ENCODE measurements at places on chromosomes 1 and 21.

- DNase-seq: no peak
These were observed 51.7 kb downstream of the SKI start for GRCh38 chr1:2279817-2280216.

DNA sequence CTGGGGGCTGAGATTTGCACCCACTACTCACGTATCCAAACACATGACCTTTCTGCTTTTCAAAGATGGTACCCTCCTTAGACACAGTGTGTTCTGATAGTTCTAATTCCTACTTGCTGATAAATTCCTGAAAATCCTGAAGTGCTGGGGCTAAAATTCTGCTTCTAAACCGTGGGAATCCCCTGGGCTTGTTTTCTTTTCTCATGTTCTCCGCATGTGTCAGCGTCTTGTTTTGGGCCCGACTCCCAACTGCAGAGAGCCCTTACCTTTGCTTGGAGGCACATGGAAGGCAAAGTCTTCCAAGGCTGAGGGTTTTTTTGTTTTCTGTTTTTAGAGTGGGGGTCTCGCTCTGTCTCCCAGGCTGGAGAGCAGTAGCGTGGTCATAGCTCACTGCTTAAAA is 27.2 kb downstream of the PSMG1 start:
- no peak for DNase-seq

- DNase-seq: peak; percentile 21
These were observed 28.3 kb downstream of the VANGL2 start for GRCh38 chr1:160428655-160429054.

GRCh38 chr1:164801246-164801731 is 242.3 kb downstream of the PBX1 start:
- no peak for DNase-seq

- DNase-seq: no peak
These were observed 404.0 kb upstream of the NFIA start for GRCh38 chr1:60678391-60678790.

- no peak for DNase-seq
These were observed 8.3 kb downstream of the MROH7 start for GRCh38 chr1:54649921-54650320.

DNA sequence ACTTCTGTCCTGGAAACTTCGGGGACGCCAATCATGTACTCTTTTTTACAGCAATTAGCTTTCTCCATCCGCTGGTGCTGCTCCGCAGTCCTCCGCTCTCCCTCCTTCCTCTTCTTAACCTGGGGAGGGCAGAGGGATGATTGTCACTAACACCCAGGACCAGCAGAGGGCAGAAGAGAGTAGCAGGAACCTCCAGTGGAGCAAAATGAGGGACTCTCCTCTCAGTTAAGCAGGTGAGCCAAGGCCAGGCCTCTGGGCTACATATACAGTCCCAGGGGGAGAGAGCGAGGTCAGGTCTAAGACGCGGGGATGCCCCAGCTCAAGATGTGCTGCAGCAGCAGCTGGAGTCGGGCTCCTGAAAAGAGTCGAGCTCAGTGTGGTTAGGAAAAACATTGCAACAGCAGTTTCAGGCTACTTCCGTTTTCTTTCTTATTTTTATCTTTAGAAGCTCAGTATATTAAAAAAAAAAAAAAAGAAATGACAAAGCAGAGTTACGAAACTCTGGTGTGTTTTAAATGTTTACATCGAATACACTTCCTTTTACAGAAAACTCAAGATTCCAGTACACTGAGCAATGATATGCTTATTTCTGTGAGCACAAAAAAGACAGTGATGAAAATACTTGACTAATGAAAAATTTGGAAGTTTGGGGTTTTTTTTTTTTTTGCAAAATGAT is 25.7 kb upstream of the NLRP3 start:
- peak; percentile 88 for DNase-seq

DNA sequence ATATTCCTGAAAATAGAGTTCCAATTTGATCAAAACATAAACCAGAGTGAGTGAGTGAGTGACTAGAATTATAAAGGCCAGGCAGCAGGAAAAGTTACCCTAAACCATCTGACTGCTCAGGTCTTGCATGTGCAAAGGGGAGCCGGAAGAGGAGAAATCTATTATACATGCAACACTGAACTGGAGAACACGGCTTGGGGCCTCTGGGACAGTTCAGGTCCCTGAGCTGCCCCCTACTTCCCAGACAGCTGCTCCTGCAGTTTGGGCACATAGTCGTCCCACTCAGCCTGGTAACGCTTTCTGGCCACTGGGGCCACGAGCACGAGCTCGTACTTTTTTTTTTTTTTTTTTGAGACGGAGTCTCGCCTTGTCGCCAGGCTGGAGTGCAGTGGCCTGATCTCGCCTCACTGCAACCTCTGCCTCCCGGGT is 40.1 kb downstream of the PTPRC start:
- DNase-seq: peak; percentile 46

- peak; percentile 81 for DNase-seq
These were observed 9.2 kb upstream of the TTC22 start for GRCh38 chr1:54810153-54810942.

- no peak for DNase-seq
These were observed 45.5 kb upstream of the PRRX1 start for GRCh38 chr1:170618421-170618820.

GRCh38 chr1:200233393-200233792 is 176.4 kb downstream of the ZNF281 start:
- DNase-seq: no peak

DNA sequence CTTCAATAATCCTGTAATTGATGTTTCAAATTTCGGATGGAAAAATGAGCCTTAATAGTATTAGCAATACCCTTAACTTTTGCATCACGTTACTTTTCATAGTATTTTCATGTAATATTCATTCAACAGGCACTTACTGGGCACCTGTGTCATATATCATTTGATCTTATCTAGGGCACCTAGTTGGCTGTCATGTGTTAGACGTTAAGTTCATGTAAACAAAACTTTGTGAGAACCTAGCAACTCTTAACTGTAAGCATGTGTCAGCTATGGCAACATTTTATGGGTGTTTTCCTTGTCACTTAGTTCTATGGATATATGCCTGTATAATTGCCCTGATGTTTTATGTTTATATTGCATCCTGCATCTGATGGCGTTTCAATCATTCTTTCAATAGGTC is 777 bp downstream of the LAMC2 start:
- DNase-seq: no peak

DNA sequence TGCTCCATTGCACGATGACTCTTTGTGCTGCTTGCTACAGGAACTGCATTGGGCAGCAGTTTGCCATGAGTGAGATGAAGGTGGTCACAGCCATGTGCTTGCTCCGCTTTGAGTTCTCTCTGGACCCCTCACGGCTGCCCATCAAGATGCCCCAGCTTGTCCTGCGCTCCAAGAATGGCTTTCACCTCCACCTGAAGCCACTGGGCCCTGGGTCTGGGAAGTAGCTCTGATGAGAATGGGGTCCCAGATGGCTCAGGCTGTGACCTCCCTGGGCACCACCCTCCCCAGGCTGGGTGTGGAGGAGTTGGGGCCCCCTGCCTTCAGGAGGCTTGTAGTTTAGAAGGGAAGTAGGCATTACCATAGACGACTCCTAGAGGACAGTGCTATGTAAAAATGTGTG is 19.7 kb downstream of the CYP4B1 start:
- DNase-seq: no peak

DNA sequence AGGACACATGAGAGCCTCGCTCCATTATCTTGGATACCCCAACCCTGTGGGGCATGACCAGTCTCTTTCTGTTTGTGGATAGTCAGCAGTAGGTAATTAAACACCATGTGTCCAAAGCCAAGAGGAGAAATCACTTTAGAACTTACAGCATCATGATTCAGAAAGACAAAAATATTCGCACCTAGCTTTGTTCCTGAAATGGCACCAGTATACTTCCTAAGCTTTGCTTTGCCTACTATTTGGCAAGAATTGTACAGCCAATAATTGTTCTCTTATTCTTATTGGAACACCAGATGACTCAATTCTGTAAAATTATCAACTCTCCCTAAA is 24.2 kb downstream of the TNFRSF9 start:
- DNase-seq: no peak

- DNase-seq: no peak
These were observed 24.2 kb downstream of the IL23R start for GRCh38 chr1:67190410-67190809.

DNA sequence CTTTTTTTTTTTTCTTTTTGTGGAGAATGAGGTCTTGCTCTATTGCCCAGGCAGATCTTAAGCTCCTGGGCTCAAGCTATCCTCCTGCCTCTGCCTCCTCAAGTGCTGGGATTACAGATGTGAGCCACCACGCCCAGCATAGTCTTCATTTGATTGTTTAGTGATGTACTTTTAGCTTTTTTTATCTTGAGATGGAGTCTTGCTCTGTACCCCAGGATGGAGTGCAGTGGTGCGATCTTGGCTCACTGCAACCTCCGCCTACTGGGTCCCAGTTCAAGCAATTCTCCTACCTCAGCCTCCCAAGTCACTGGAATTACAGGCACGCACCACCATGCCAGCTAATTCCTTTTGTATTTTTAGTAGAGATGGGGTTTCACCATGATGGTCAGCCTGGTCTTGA is 24.0 kb upstream of the LRRC3 start:
- DNase-seq: peak; percentile 0

DNA sequence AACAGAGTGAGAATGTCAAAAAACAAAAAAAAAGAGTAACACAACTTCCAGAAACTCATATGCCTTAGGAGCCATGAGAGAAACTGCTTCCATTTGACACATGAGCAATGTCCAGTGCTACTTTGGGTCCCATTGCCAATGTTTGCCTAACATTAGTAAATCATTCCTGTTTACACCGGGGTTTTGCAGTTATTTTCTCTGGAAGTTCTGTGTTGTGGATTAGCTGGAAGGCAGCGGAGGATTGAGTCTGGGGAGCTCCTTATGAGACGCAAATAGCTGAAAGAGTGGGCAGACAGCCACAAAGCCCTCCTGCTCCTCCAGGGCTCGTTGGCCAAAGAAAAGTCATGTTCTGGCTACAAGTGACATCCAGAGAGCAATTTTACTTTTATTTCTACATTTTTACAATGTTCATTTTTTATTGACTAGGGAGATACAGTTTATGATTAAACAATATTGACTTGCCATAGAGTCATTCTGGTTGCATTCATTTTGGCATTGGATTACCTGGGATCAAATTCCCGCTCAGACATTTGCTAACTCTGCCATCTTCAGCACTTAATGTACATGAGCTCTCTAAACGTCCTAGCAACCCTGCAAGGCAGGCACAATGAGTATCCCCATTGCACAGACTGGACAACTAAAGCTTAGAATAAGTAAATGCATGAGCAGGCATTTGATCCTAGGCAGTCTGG is 66.4 kb upstream of the GALNT2 start:
- DNase-seq: no peak

DNA sequence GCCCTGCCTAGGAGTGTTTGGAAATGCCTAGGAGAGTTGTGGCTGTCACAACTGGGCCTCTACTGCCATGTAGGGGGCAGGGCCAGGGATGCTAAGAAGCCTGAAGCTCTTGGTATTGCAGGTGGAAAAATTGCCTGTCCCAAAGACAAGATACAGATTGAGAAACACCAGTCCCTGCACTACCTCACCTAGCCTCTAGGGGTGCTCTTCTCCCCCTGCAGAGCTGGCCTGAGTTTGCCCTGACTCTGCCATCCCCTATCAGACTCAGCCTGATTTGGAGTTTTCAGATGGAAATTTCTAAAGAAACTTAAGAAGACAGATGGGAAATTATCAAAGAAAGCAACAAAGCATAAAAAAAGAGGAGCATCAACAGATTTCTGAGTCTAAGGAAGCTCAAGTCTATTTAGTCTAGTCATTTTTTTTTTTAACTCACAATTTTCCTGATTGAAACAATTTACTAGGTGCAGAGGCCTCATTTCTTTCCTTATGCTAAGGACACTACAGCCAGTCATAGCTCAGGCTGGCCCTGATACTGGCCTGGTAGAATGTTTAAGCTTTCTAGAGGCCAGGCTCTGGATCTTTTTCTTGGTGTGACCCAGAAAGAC is 61.4 kb upstream of the LRRN2 start:
- DNase-seq: peak; percentile 60

DNA sequence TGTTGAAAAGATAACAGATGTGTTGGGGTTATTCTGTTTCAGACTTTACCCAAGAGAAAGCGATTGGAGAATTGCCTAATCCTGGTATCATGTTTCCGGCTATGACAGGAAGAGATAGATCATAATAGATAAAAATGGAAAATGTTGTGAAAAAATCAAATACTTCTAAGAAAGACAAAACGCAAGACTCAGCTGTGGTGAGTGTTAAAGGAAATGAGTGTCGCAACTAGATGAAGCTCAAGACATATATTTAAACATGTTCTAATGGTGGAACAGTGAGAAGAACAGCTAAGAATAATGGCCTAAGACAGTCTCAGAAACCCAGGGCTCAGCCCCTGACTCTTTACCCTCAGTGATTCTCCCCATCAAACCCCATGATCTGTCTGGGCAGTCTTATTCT is 426.7 kb upstream of the RUNX1 start:
- no peak for DNase-seq

DNA sequence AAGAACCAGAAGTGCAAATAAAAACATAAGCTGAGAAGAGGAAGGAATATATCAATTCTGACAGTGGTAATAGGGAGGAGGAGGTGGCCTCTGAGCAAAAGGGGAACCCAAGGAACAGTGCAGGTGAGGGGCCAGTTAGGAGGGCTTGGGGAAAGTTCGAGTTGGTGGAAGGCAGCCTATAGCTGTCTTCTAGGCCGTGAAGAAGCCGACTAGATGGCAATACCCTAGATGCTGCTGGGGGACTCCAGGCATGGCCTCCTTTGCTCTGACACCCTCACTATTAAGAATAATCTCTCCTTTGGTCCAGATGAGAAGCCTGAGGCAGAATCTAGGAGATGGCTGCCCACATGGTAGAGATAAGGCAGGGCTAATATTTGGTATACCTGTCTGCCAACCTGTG is 351.1 kb upstream of the PLXNA2 start:
- DNase-seq: no peak

DNA sequence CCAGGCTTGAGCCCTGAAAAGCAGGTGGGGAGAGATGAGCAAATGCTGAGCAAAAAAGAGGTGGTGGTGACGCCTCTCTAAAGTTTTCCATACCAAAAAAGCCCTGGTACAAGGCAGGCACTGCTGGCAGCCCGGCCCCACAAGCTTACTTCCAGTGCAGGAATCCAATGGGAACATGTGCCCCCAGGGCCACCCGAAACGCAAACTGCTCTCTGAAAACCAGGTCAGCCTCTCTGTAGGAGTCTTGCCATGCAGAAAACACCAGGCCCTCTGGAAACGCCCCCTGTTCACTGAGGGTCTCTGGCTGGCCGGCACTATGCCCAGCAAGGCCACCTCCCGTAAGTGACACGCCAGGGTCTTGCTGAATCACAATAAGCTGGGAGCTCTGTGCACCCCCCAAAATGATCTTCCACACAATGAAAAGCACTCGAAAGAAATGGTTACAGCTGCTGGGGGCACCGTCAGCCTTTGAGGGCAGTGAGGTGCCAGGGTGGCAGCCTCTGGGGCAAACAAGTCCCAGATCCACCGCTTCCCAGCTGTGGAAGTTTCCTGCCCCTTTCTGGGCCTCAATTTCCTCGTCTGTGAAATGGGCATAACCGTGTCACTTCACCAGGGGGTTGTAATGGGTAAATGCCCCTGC is 170.5 kb downstream of the TOMM20 start:
- no peak for DNase-seq

DNA sequence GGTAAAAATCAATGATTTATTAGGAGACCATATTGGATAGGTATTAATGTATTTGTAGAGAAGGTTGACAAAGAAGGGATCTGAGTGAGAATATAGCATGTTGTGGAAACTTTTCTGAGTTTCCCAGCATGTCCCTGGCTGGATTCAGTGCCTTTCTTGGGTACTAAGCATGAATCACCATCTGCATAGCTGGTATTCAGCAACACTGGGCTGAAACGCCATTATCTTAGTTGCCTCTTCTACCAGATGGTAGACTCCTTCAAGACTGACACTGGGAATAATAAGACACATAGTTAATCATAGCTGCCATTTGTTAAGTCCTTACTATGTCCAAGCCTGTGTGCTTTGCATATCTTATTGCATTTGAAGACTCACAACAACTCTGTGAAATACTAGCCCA is 45.5 kb downstream of the ATP5PF start:
- no peak for DNase-seq
